Mesothelial cell of epicardium (in vitro differentiated cells): ENCODE measurements at places on chromosomes 5 and 9.

GRCh38 chr9:114026335-114026734, 51.8 kb downstream of the AMBP start:
- H3K36me3 ChIP-seq, result peaks cover 66% of the 10 kb centered on the region
- no peak for DNase-seq
- no peak overlapping the region for H3K27ac ChIP-seq

DNA sequence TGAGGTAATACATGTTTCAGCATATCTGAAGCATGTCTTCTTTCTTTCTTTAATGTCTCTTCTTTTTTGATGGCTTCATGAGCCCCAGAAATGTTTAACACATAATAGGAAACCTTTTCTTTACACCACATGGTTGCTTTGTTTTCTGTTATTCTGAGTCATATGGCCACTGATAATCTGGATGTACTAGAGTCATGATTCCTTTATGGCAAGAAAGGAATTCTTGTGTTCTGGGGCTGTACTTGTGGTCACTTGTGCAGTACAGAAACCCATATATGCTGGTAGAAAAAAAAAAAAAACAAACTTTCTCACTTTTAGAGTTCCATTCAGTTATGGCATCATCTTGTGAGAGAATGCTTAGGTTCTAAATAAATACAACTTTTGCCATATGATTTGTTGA, 1669.3 kb upstream of the CDH9 start:
- no peaks in the 10 kb centered on the region for H3K4me1 ChIP-seq
- no peak overlapping the region for H3K4me3 ChIP-seq
- no peak for DNase-seq
- H3K27ac ChIP-seq, result no peak overlapping the region
- H3K27me3 ChIP-seq, result no peaks in the 10 kb centered on the region
- H3K36me3 ChIP-seq, result no peaks in the 10 kb centered on the region

- H3K4me3 ChIP-seq, result no peak overlapping the region
- DNase-seq, result no peak
- peaks cover 4% of the 10 kb centered on the region for H3K36me3 ChIP-seq
- no peak overlapping the region for H3K27ac ChIP-seq
Observed at GRCh38 chr5:145824040-145824439, 11.1 kb downstream of the PRELID2 start.

GRCh38 chr9:133048595-133048994, 13.2 kb upstream of the CEL start:
- DNase-seq, result no peak
- H3K4me1 ChIP-seq, result no peaks in the 10 kb centered on the region
- no peak overlapping the region for H3K4me3 ChIP-seq
- no peaks in the 10 kb centered on the region for H3K27me3 ChIP-seq
- H3K27ac ChIP-seq, result no peak overlapping the region
- H3K36me3 ChIP-seq, result peaks cover 37% of the 10 kb centered on the region

GRCh38 chr5:60232036-60232795, 338.7 kb upstream of the PDE4D start:
- no peaks in the 10 kb centered on the region for H3K36me3 ChIP-seq
- H3K4me3 ChIP-seq, result no peak overlapping the region
- peaks cover 2% of the 10 kb centered on the region for H3K4me1 ChIP-seq
- DNase-seq, result no peak

GRCh38 chr5:11040345-11040744, 279.3 kb upstream of the DAP start:
- no peak overlapping the region for H3K4me3 ChIP-seq
- H3K27me3 ChIP-seq, result no peaks in the 10 kb centered on the region
- no peak for DNase-seq
- no peaks in the 10 kb centered on the region for H3K36me3 ChIP-seq
- no peaks in the 10 kb centered on the region for H3K4me1 ChIP-seq

DNA sequence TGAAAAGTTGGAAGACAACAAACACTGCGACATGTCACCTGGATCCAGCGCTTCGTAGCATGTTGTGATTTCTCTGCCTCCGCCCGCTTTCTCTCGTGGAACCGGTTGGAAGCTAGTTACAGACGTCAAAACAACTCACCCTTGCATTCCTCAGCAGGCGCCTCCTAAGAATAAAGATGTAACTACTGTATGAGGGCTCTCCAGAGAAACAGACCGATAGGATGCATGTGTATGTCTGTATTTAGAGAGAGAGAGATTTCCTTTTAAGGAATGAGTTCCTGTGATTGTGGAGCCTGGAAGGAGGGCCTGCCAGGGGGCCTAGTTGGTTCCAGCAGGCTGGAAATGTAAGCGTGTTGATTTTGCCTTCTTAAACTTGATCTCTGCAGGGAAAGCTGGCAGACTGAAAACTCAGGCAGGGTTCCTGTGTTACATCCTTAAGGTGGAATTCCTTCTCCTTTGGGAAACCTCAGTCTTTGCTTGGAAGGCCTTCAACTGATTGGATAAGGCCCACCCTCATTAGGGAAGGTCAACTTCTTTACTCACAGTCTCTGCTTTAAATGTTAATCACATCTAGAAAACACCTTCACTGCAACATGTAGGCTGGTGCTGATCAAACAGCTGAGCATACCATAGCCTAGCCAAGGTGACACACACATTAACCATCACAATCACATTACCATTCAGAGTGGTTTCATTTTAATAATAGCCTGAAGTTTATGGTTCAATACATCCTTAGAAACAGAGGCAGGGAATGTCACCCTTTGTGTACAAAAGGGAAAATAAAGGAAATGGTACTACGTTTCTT, 163.8 kb downstream of the SYK start:
- DNase-seq, result no peak
- peak overlapping the region; percentile 85 for H3K27ac ChIP-seq
- no peaks in the 10 kb centered on the region for H3K36me3 ChIP-seq
- H3K4me3 ChIP-seq, result peak overlapping the region; percentile 13
- peaks cover 42% of the 10 kb centered on the region for H3K4me1 ChIP-seq

GRCh38 chr5:51095486-51095885, 287.8 kb upstream of the ISL1 start:
- no peak for DNase-seq

GRCh38 chr9:95611354-95611753, 94.6 kb upstream of the PTCH1 start:
- H3K4me3 ChIP-seq, result no peak overlapping the region
- no peak for DNase-seq
- H3K4me1 ChIP-seq, result peaks cover 14% of the 10 kb centered on the region
- no peak overlapping the region for H3K27ac ChIP-seq
- no peaks in the 10 kb centered on the region for H3K36me3 ChIP-seq
- H3K27me3 ChIP-seq, result peaks cover 3% of the 10 kb centered on the region

DNA sequence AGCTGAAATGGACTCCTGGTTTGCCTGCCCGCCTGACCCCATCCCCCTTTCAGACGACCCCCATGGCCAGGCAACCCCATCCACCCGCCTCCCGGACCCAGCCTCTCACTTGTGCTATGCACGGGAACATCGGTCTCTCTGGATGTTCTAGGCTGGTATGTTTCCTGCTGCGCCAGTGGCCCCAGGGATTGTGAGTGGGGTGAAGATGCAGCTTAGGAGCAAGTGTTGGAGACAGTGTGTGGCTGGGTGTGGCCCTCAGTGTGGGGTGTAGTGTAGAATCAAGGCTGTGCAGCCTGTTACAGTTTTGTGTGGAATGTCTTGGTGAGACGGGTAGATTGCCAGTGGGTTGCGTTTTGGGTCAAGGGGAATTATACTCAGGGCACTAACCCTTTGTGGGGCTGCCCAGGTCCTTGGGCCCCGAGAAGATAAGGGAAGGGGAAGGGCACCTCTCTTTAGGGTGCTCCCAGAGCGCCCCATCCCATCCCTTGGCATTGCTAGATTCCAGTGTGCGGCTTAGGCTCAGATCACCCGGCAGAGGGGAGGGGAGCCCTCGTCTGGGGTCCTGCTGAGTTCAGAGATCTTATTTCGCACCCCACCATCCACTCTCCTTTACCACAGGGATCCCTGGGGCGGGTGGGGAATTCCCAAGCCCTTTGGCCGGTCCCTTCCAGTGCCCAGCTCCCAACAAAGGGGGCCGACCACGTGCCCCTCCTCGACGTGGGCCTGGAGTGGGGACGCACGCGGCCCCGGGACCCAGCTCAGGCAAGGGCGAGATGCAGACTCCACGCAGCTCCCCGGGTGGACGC, 4.6 kb downstream of the IER5L start:
- H3K27ac ChIP-seq, result peak overlapping the region; percentile 74
- DNase-seq, result no peak
- H3K4me1 ChIP-seq, result peaks cover 22% of the 10 kb centered on the region
- peak overlapping the region; percentile 48 for H3K4me3 ChIP-seq
- no peaks in the 10 kb centered on the region for H3K27me3 ChIP-seq

- H3K27me3 ChIP-seq, result peaks cover under 1% of the 10 kb centered on the region
- no peak for DNase-seq
- peaks cover 2% of the 10 kb centered on the region for H3K36me3 ChIP-seq
- H3K27ac ChIP-seq, result no peak overlapping the region
- H3K4me3 ChIP-seq, result no peak overlapping the region
Observed at GRCh38 chr5:157269761-157270272, 3.9 kb downstream of the CYFIP2 start.

DNA sequence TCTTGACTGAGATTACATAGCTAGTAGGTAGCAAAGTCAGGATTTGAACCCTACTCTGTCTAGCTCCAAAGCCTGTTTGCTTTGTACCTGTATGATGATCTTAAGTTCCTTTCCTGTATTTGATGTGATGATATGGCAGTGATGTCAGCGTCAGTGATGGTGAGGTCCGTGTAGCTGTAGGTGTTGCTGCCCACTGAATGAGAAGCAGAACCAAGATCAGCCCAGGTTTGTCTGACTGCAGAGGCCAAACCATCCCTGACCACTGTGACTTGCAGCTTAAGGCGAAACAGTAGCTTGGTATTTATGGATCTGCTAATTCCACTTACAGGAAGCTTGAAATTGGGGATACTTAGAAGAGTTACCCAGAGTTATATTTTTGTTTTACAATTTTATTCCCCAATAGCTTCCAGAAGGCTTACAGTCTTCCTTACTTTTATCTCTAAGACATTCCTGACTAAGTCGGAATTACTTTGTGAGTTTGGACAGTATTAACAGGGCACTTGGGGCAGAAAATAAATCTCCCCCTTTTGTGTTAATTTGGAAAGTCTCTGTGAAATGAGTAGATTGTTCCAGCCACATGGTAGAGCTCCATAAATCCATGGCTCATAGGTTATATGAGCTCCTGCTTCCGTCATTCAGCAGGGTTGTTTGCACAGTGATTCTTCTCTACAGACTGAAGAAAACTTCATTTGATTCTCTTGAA, 273.4 kb downstream of the NR3C1 start:
- no peak overlapping the region for H3K27ac ChIP-seq
- DNase-seq, result no peak
- H3K27me3 ChIP-seq, result peaks cover 11% of the 10 kb centered on the region
- H3K4me1 ChIP-seq, result peaks cover 35% of the 10 kb centered on the region
- no peak overlapping the region for H3K4me3 ChIP-seq

DNA sequence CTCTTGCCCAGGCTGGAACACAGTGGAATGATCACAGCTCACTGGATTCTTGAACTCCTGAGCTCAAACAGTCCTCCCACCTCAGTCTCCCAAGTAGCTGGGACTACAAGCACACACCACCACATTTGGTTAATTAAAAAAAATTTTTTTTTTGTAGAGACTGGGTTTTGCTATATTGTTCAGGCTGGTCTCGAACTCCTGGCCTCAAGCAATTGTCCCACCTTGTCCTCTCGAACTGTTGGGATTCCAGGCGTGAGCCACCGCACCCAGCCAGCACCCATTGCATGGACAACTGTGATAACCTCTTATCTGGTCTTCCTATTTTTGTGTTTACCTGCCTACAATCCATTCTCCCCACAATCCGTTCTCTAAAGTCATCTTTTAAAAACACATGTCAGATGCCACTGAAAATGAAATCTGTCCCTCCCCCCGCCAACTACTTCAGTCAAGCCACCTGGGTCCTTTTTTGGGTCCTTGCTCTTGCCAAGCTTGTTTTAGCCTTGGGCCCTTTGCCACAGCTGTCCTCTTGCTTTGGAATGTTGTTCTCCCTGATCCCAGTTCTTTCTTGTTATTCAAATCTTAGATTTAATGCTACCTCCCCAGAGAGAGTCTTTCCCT, 250.5 kb downstream of the PIK3R1 start:
- no peaks in the 10 kb centered on the region for H3K36me3 ChIP-seq
- no peak for DNase-seq
- peaks cover 3% of the 10 kb centered on the region for H3K4me1 ChIP-seq
- H3K4me3 ChIP-seq, result no peak overlapping the region
- H3K27ac ChIP-seq, result no peak overlapping the region
- H3K27me3 ChIP-seq, result no peaks in the 10 kb centered on the region

GRCh38 chr5:14595891-14596290, 14.3 kb downstream of the OTULINL start:
- no peak overlapping the region for H3K4me3 ChIP-seq
- no peaks in the 10 kb centered on the region for H3K4me1 ChIP-seq
- peaks cover 9% of the 10 kb centered on the region for H3K27me3 ChIP-seq
- no peak overlapping the region for H3K27ac ChIP-seq

DNA sequence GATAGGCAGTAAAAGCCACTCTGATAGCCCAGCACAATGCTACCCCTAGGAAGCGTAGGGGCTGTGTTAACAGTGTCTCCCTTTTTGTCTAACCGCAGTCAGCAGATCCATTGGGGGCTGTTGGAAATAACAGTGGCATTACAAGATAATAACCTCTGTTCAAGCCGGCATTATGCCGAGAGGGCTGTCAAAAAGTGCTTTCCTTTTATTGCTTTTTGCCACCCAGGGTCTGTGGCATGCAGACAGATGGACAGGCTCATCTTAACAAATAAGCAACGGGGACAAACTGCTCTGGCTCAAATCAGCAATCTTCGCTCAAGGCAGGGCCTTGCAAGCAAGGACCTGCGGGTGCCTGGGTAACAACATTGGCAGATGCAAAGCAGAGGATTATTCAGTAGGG, 123.3 kb downstream of the TLR4 start:
- no peak overlapping the region for H3K27ac ChIP-seq
- no peaks in the 10 kb centered on the region for H3K4me1 ChIP-seq
- no peak for DNase-seq
- H3K36me3 ChIP-seq, result no peaks in the 10 kb centered on the region
- no peaks in the 10 kb centered on the region for H3K27me3 ChIP-seq
- no peak overlapping the region for H3K4me3 ChIP-seq

DNA sequence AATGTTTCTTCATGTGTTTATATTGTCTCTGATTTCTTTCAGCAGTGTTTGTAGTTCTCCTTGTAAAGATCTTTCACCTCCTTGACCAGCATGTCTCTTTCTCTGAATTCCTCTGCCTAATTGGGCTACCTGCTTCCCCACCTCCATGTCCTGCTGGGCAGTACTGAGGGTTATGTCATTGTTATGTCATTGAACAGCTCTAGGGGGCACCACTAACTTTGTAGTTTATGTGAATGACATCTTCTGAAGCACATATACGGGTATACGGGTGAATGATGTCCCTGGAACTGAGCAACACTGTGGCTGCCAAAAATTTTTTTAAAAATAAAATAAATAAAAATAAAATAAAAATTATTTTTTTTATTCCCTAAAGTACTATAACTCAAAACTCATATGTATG, 16.9 kb upstream of the SNCAIP start:
- peak overlapping the region; percentile 47 for H3K27ac ChIP-seq
- H3K4me1 ChIP-seq, result peaks cover 38% of the 10 kb centered on the region
- no peaks in the 10 kb centered on the region for H3K27me3 ChIP-seq
- DNase-seq, result no peak
- H3K4me3 ChIP-seq, result no peak overlapping the region

GRCh38 chr5:39040875-39041274, 33.3 kb downstream of the RICTOR start:
- peaks cover 18% of the 10 kb centered on the region for H3K36me3 ChIP-seq
- no peak overlapping the region for H3K4me3 ChIP-seq
- DNase-seq, result no peak
- no peak overlapping the region for H3K27ac ChIP-seq
